ENCODE measurements at places on chromosomes 1 and 21.
A peak's percentile ranks its signal among the peaks of the same experiment; 100 is the strongest.

DNA sequence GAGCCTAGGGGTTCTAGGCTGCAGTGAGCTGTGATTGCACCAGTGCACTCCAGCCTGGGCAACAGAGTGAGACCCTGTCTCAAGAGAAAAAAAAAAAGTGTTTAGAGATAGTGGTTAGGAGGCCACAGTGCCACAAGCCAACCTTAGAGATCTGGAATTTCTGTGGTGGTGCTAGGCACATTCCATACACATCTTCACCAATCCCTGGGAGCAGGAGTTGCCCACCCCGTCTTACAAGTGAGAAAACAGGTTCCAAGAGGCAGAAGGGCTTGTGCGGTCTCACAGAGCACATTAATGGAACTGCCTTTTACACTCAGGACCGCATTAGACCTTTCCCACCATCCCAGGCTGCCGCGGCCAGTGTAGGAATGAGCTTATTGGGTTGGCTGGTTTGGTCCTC is 93.2 kb downstream of the EPHB2 start:
- DNase-seq, result no peak

DNA sequence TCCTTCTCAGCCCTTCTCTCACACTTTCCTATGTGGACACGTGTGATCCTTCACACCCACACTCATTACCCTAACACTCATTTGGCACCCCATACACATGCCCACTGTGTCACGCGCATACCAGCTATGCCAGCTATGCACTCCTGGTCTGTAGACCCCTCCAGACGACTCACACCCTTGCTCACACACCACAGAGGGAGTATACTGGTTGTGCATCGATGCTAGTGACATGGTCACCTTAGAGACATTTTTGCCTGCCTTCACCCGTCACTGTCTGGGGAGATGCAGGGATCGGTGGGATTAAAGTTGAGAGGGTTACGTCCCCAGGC is 8.3 kb upstream of the PPM1J start:
- no peak for DNase-seq

- no peak for DNase-seq
Measured at GRCh38 chr1:42936309-42937078, 22.2 kb downstream of the SLC2A1 start.

DNA sequence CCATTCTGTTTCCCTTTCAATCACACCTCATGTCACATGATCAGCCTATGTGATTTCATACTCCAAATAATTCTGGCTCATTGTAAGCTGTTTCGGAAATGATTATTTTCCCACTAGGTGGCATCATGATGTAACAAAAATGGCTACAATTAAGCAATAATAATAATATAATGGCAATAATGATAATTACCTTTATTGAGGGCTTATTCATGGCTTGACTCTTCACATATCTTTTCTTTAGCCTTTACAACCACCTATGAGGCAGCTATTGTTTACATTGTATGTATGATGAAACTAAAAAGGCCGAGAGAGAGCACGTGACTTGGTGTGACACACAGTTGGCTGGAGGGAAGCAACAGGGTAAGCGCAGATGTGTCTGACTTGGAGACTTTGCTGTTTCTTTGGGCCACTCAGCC is 12.5 kb upstream of the KPRP start:
- DNase-seq, result no peak

DNA sequence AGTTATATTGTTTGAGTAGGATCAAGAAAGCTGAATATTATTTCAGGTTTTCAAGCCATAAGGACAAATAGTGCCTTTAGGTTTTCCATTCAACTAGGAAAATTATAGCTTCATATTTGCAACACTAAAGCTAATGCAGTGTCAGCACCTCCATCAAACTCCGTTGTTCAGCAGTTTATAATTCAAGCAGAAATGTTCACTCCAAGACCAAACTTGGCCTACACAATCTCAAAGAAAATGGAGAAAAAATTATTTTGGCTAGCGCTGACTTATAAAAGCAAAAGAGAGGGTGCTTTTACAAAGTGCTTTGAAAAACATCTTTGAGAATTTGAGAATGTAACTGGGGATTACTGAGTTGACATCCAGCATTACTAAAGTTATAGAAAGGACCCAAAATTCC is 1.4 kb downstream of the SPAG17 start:
- no peak for DNase-seq

DNA sequence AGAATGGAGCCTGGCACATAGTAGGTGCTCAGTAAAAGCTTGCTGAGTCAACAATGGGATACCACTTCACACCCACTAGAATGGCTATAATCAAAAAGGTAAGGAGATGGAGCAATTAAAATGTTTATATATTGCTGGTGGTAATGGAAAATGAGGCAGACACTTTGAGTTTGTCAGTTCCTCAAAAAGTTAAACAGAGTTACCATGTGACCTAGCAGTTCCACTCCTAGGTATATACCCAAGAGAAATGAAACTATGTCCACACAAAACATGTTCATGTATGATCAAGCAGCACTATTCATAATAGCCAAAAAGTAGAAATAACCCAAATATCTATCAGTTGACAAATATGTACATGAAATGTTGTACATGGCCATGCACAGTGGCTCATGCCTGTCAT is 74.8 kb upstream of the ECE1 start:
- no peak for DNase-seq

DNA sequence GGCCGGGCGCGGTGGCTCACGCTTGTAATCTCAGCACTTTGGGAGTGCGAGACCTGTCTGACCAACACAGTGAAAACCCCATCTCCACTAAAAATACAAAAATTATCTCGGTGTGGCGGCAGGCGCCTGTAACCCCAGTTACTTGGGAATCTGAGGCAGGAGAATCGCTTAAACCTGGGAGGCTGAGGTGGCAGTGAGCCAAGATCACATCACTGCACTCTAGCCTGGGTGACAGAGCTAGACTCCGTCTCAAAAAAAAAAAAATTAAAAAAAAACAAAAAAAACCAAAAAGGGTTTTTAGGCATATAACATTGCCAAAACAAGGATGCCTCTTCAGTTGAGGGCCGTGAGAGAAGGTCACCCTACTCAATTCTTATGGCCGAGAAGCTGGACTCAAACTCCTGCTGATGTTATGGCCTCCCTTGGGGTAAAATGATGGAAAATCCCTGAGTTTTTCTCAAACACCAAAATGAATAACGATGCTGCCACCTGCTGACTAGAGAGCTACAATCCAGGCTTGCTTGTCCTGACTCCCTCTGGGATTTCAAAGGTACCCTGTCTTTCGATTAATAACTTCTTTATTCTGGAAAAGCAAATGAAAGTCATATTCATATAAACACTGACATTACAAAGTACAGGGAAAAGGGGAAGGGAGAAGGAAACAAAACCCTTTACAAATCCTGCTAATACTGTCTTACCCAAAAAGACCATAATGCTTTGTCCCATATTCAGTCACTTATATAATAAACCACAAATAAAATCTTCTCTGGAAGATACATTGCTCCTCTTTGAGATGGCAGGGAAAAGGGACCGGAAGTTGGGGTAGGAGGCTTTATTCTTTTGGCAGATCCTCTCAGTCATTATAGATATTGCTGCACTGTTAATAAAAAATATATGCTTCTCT is 10.7 kb downstream of the RAB42 start:
- peak; percentile 42 for DNase-seq

- DNase-seq, result no peak
Measured at GRCh38 chr1:109625601-109626560, 6.2 kb downstream of the AMPD2 start.

DNA sequence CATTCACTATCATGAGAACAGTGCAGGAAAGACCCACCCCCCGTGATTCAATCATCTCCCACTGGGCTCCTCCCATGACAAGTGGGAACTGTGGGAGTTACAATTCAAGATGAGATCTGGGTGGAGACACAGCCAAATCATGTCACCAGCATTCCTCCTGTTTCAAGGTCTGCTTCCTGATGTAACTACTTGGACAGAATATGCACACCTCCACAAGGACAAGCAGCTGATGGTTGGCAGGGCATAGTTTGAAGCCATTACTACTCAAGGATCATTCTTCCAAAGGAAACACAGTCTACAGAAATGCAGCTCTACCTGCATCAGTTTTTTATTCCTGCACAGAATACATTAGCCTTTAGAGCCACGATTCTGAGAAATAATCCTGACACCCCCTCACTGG is 28.5 kb upstream of the RNF2 start:
- no peak for DNase-seq

- no peak for DNase-seq
Measured at GRCh38 chr1:2523891-2524609, 2.3 kb downstream of the PANK4 start.

DNA sequence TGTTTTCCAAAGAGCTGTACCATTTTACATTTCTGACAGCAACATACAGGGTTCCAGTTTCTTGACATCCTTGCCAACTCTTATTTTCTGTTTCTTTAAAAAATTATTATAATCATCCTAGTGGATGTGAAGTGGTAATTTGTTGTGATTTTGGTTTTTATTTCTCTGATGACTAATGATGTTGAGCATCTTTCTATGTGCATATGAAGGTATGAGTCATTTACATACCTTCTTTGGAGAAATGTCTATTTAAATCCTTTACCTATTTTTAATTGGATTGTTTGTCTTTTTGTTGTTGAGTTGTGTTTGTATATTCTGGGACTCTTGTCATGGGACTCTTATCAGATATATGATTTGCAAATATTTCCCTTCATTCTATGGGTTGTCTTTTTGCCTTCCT is 20.8 kb upstream of the MPC2 start:
- no peak for DNase-seq

DNA sequence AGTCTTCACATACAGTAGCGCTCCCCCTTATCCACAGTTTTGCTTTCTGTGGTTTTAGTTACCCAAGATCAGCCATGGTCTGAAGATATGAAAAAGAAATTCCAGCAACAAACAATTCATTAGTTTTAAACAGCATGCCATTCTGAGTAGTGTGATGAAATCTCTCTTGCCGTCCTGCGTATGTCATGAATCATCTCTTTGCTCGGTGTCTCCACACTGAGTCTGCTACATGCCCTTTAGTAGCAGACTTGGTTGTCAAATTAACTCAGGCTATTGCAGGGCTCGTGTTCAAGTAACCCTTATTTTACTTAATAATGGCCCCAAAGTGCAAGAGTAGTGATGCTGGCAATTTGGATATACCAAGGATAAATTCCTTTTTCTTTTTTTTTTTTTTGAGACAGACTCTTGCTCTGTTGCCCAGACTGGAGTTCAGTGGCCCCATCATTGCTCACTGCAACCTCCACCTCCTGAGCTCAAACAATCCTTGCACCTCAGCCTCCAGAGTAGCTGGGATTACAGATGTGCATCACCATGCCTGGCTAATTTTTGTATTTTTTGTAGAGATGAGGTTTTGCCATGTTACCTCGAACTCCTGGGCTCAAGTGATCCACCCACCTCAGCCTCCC is 22.6 kb downstream of the PHACTR4 start:
- DNase-seq, result peak; percentile 73

DNA sequence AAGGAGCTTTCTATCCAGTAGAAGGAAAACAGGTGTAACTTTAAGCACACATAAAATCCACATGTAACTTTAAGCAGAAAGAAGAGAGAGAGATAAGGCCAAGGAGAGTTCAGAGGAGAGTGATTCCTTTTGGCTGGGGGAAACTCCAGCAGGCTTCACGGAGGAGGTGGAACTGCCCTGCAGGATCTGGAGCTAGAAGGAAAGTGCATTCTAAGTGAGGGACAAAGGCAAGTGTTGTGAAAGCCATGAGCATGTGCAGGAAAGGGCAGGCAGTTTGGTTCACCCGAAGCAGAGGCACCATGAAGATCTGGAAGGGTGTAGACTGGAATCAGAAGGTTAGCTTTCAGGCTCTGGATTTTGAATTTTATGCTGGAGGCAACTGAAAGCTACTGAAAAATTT is 46.3 kb downstream of the GADD45A start:
- DNase-seq, result no peak

- DNase-seq, result no peak
Measured at GRCh38 chr1:228930479-228930957, 195.2 kb downstream of the RHOU start.

DNA sequence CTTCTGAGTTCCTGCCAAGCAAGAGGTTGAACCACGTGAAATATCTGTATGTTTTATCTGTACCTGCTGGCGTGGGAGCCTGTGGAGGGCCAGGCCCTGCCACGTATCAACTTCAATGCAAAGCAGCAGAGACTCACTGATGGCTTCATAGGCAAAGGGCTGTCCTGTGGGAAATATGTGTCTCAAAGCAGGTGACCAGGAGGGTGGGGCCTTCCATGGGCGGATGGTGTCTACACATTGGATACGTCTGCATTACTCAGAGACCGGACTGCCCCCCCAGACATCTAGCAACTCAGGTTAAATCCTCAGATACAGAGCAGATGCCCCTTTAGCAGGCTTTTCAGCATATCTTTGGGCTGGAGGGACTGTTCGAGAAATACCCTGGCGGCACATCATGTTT is 210.8 kb upstream of the C1orf174 start:
- no peak for DNase-seq

DNA sequence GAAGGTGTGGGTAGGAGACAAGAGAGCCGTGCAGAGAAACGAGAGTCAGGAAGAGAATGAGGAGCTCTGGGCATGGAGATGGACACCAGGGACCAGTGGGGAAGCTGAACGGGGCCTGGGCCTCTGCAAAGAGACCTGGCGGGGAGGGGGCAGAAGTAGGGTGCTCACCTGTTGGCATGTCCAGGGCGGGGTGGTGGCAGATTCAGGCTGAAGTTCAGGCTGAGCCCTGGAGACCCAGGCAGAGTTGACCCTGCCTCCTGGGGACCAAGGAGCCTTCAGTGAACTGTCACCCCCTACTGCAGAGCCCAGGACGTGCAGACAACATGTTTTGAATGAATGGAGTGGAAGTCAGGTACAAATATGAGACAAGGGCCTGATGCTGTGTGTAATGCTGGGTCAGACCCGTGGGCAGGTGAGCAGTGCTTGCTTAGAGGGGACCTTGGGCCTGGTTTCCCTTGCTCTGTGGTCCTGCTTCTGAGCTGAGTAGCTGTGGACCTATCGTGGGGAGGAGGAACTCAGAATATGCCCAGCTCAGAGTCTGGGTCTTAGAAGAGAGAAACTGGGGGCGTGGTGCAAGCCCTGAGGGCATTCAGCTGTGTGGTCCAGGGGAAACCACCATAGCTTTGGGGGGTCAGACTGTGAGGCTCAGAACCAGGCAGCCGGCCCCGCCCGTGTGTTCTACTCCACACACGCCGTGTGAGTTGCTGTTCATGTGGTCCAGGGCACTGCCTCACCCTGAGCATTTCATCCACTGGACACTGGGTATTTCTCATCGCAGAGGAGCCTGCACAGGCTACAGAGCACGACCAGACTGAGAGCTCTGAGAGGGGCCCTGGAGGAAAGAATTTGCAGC is 21.3 kb upstream of the UMODL1 start:
- no peak for DNase-seq

DNA sequence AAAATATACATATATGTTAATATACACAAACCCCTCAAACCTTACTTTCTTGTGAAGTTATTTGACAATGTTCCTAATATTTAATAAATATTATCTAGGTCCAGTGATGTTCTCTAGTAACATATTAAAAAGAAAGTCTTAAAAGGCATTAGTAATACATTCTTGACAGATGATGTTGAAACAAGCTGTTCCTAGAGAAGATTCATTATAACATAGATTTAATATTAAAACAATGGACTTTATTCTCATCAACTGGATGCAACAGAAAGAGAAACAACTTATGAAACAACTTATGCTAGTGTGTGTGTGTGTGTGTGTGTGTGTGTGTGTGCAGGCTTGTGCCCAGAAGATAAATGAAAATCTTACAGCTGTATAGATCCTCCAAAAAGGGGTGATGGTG is 68.5 kb upstream of the PLXNA2 start:
- no peak for DNase-seq
